Activated CD4-positive, alpha-beta T cell treated with anti-CD3 and anti-CD28 coated beads, Interleukin-2, amount 50 U/mL, for 1 hour (primary cell): ENCODE measurements at places on chromosomes 7 and 10.

- no peak for DNase-seq
These were observed 163.3 kb downstream of the RPS24 start for GRCh38 chr10:78196964-78197363.

GRCh38 chr7:34755008-34755407 lies 97.0 kb downstream of the NPSR1 start:
- no peak for DNase-seq

- DNase-seq, result no peak
These were observed 4.1 kb downstream of the CYP2W1 start for GRCh38 chr7:986766-987751.

- DNase-seq, result no peak
These were observed 64.4 kb downstream of the NPTX2 start for GRCh38 chr7:98681511-98681910.

GRCh38 chr7:123749537-123749857 lies 694 bp upstream of the WASL start:
- DNase-seq, result no peak

DNA sequence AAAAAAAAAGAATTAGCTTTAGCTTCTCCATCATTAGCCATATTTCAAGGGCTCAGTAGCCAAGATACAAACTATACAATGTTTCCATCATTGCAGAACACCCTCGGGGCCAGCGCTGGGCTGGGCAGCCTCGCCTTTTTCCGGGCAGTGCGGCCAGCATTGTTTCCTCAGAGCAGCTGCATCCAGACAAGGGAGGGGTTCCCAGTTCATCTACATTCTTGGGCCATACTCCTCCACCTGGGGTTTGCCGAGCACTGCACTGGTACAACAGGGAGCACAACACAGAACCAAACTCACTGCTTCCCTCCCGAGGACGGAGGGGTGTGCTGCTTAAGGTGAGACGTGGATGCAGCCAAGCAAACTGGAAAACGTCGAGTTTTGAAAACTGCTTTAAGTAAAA lies 2.4 kb upstream of the PKD1L1 start:
- no peak for DNase-seq
